ENCODE measurements at places on chromosomes 7 and 10. TPM values are rescaled to one million over a fixed set of nuclear protein-coding genes. Genes with fewer than 3 reads are reported as not detected.

The FOXI2 gene
- not detected for total RNA-seq

The CNPY1 gene
- total RNA-seq = not detected

The GDF2 gene
- total RNA-seq = not detected

The BAG3 gene
- 259 TPM for total RNA-seq

Data from A549 treated with Hydrocortisone at 1 μM for 4 hours (cell line).